ENCODE measurements at places on chromosomes 5 and 9.
A peak's percentile ranks its signal among the peaks of the same experiment; 100 is the strongest.

- no peak for DNase-seq
Observed at GRCh38 chr9:86077276-86077675, 22.1 kb downstream of the GOLM1 start.

DNA sequence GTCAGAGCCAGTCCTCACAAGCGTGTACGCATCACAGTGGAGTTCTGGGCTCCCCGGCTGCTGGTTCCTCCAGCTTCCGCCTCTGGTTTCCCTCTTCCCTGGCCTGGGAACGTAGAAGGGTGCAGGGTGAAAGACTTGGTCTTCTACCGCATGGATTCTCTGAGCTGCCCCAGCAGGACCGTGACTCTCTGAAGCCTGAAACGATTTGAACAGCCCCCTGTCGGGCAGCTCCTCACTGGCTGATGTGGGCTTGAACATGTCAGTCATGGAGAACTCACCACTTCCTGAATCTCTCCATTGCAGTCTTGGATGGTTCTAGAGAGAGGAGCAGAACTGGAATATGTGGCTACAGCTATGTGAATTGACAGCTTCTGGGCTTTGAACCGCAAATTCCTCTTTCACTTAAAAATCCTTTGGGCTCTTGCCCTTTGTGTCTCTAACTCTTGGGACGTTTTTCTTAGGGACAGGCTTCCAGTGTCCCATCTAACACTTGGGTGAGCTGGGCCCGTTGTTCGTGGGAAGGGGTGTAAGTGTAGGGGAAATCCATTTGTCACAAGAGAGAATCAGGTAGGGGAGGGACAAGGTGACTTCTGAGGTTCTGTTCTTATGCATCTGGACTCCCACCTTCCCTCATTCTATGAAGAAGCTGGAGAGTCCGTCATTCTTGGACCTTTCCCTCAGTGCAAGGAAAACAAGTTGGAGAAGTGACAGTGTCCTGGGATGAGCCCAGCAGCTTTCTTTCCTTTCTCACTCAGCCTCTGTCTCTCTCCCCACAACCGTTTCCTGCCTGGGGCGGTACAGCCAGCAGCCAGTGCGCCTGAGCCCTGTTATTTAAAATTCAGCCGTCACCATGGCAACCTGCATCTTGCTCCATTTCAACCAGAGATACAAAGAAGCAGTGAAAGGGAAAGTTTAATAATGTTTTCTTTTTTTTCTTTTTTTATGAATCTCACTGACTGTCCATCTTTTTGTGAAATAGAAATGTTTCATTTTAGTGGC lies 84.7 kb downstream of the PTTG1 start:
- DNase-seq = peak; percentile 37

- no peak for DNase-seq
Observed at GRCh38 chr9:35519692-35520363, 29.9 kb downstream of the RUSC2 start.

DNA sequence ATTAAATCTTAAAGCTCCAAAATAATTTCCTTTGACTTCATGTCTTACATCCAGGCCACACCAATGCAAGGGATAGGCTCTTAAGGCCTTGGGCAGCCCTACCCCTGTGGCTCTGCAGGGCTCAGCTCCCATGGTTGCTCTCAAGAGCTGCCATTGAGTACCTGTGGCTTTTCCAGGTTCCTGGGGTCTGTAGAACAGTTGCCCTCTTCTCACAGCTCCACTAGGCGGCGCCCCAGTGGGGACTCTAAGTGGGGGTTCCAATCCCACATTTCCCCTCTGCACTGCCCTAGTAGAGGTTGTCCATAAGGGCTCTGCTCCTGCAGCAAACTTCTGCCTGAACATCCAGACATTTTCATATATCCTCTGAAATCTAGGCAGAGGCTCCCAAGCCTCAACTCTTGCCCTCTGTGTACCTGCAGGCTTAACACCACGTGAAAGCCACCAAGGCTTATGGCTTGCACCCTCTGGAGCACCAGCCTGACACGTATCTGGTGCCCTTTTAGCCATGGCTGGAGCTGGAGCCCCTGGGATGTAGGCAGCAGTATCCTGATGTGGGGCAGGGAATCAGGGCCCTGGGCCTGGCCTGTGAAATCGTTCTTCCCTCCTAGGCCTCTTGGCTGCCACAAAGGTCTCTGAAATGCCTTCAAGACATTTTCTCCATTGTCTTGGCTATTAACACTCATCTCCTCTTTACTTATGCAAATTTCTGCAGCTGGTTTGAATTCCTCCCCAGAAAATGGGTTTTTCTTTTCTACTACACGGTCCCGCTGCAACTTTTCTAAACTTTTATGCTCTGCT lies 185.1 kb downstream of the SMARCA2 start:
- DNase-seq = no peak

DNA sequence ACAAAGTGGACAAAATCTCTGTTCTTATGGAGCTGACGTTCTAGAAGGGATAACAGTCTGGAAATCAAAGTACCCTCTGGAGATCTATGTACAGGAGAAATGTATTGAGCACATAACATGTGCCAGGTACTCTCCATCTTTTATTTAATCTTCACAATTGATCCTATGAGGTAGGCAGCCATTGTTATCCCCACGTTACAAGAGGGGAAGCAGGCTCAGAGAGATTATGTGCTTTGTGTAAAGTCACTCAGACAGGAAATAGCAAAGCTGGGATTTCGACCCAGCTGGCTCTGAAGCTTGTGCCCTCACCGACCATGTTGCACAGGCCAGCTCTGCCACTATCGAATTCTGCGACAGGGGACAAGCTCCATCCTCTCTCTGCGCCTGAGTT lies 21.5 kb downstream of the PDGFRB start:
- DNase-seq = no peak

DNA sequence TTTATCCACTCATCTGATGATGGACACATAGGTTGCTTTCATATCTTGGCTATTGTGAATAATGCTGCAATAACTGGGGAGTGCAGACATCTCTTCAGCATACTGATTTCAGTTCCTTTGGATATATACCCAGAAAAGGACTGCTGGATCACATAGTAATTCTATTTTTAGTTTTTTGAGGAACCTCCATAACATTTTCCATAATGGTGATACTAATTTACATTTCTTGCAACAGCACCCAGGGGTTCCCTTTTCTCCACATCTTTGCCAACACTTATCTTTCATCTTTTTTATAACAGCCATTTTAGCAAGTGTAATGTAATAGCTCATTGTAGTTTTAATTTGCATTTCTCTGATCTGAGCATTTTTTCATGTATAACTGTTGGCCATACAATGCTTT lies 34.1 kb upstream of the NR4A3 start:
- DNase-seq = no peak

GRCh38 chr9:79312686-79313421 lies 258.9 kb upstream of the TLE4 start:
- no peak for DNase-seq

DNA sequence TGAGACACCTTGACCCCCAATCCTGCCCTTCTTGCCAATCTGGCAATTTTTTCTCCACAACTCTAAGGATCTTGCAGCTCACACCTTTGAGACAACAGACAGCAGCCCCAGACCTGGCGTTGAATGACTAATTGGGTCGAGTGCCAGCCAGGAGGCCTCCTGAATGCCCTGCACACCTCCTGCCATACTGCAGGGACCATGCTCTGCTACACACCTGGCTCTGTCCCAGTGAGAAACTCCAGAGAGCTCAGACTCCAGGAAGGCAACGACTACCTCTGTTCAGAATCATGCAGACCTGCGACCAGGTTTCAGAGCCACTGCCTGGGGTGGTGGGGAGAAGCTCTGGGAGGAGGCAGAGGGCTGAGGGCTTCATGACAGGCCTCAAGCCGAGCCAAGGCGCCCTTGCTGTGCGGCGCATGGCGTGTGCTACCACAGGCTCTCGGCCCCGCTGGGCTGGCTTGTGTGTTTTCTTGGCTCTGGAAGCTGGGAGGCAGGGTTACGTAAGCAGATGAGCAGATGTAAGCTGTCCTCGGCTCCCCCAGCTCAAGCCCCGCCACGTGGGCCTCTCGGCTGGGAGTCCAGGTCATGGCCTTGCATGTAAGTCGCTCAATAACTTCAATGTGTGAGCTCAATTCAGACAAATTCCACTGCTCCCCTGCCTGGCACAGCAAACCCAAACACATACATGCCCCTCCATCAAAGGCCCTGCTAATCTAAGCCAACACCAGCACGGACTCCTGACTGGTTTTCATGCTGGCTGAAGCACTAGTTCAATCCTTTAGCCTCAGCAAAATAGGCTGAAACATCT lies 27.5 kb downstream of the B4GALT1 start:
- no peak for DNase-seq

DNA sequence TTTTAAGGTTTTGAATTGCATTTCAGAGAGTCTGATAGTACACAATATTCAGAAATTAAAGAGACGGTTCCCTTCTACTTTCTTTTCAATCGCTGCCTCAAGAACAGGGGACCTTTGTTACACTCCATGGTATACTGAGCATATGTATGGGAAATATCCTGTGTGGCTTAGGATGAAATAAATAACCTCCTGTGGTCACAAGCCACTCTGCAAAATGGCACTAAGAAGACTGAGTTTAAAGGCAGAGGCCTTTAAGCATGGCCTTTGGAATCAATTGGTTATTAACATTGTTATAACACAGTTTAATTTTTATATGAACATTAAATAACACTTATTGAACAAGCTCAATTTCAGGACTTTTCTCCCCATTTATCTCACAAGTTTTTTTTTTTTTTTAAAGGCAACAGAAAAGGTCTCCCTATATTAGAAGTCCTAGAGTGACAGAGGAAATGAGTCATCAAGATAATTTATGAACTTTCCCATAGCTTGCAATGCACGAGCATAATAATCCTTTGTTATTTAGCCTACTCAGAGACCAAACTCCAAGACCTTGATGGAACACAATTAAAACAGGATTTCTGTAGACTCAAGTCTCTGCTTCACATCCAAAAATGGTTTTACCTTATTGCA lies 341.9 kb downstream of the TMEM167A start:
- DNase-seq = no peak

- no peak for DNase-seq
Observed at GRCh38 chr9:113920872-113921271, 44.8 kb downstream of the ZNF618 start.

- DNase-seq = no peak
Observed at GRCh38 chr9:14924230-14925219, 14.3 kb upstream of the FREM1 start.

DNA sequence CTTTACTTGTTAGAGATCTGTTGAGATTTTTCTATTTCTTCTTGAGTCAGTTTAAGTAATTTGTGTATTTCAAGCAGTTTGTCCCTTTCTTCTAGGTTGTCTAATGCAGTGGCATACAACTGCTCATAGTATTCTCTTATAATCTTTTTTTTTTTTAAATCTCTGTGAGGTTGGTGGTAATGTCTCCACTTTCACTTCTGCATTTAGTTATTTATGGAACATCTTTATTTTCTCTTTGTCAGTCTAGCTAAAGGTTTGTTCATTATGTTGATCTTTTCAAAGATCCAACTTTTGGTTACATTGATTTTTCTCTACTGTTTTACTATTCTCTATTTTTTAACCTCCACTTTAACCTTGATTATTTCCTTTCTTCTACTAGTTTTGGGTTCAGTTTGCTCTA lies 13.8 kb downstream of the FOXE1 start:
- no peak for DNase-seq

DNA sequence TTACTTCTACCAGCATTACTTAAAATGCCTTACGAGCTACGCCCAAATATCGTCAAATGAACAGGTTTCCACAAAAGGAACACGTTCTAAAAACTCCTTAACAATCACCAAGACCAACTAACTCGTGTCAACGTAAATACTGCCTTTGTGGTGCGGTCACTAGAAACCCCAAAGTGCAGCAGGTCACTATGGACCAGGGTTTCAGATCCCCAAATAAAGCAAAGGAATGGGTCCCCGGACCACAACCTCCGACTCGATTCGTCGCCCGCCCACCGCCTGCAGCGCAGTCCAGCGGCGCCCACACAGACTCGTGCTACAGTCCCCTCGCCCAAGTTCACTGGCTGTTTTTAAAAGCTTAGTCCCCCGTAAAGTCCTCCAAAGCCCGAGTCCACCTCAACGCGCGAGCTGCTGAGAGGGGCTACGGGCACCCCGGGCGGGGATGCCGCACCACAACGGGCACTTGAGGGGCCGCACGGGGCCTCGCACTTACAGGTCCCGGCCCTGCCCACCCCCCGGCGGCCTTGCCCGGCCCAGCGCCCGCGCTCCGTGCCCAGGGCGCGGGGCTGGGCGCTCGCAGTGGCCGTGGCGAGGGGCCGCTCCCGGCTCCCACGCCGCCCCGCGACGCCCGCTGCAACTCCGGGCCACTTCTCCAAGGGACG lies 1.1 kb downstream of the NFIB start:
- DNase-seq = no peak

DNA sequence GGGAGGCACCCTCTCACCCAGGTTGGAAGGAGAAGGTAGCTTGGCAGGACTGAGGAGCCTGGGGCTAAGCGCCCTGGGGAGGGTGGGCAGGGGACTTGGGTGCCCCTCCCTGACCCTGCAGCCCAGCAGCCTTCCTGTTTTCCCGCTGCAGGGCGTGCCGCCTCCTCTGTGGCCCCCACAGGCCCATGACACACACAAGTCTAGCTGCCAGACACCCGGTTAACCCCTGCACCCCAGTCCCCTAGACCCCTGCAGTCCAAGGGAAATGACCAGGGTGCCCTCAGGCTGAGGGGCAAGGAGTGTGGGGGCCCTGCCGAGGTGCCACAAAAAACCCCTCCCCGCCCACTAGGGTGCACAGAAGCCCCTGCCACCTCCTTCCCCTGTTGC lies 33.0 kb downstream of the GOLGA2 start:
- DNase-seq = no peak

DNA sequence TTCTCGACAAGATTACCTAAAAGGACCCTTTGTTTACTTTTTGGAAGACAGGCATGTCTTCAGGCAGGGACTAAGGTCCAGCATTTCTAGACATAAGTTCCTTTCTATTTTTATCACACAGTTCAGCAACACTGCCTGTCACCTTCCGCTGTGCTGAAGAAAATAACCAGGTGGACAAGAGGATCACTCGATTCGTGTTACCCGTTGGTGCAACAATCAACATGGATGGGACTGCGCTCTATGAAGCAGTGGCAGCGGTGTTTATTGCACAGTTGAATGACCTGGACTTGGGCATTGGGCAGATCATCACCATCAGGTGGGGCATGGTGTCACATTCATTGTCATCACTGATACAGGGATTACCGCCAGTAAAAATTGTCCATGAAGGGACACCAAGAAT lies 85.6 kb upstream of the PLPP6 start:
- DNase-seq = no peak

GRCh38 chr5:126066836-126067235 lies 356.4 kb upstream of the GRAMD2B start:
- no peak for DNase-seq

Data from stimulated activated CD8-positive, alpha-beta memory T cell treated with anti-CD3 and anti-CD28 coated beads, Interleukin-4, amount 100 ng/mL, for 1 hour (primary cell).